Right atrium auricular region (tissue), 2 donors: ENCODE measurements at places on chromosomes 5 and 9.
A peak's percentile ranks its signal among the peaks of the same experiment; 100 is the strongest.

DNA sequence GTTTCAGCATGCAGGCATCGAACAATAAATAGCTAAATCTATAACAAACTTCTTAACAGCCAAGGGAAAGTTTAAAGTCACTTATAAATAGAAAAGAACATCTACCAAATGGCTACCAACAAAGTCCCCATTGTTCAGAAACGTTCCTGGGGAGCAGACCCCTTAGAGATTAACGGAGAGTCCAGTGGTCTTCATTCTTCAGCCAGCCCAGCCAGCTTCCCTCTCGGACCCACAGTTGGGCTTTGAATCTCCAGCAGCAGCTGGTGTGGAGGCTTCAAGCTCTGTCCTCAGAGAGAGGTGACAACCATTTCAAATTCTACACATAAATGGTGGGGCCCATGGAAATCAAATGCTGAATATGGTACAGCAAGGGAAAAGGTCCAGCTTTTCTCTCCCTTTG lies 11.2 kb downstream of the ENC1 start:
- DNase-seq, result no peak

- DNase-seq, result no peak
These were observed 372.3 kb downstream of the SPOCK1 start for GRCh38 chr5:137126829-137127228.

DNA sequence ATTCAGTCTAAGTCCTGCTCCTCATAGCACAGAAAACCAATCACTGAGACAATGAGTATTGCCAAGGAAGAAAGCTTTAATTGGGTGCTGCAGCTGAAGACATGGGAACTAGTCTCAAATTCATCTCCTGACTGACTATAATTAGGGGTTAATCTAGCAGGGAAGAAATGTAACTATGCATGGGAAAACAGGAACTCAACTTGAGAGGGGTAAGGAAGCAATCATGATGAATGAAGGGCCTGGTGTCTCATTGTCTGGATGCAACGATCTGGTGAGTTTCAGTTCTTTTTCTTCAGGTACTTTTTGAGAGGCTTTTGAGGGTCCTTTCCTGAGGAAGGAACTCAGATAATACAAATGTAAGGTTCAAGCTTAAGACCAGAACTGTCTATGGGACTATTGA lies 24.0 kb upstream of the OCLN start:
- DNase-seq, result no peak

DNA sequence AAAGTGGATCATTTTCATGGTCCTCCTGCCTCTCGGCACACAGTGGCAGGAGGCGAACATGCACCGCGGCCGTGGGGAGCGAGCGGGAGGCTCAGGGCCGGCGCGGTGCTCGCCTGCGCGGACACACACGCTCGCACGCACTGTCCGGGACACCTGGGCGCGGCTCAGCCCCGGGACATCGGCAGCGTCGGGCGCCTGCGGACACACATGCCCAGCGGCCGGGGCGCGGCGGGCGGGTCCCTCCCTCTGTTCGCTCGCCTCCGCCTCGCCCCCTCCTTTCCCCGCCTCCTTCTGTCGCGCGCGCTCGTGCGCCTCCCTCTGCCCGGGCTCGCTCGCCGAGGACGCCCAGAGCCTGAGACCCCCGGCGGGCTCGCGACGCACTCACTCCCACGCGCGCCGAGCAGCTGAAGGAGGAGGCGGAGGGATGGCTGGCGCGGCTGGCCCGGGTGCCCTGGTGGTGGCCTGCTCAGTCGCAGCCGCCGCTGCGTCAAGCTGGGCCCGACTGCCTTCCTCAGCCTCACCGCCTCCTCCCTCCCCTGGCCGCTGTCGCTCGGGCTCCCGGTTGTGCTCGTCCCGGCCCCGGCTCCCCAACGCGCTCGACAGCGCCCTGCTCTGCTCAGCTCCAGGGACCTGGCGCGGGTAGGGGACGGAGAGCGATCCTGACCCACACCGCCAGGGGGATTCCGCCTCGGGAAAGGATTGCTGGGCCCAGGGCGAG lies at the start of gene FRMD3:
TSS of gene FRMD3 (minus strand) at position 230 of the 718 bp plus-strand sequence. CDS start at position 60, 170 bp downstream.
- DNase-seq, result peak; percentile 73

DNA sequence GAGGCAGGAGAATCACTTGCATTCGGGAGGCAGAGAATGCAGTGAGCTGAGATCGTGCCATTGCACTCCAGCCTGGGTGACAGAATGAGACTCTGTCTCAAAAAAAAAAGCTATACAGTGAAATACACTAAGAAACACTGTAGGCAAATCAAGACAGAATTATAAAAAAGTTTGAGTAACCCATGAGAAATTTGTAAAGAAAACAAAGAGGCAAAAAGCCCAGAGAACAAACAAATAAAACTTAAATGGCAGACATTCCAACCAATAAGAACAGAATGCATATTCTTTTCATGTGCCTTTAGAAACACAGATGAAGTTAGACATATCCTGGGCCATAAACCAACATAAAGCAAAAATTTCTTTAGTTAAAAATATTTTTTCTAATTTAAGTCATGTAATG lies 30.6 kb downstream of the ZNF169 start:
- no peak for DNase-seq

GRCh38 chr5:136026636-136027035 lies 2.2 kb upstream of the TGFBI start:
- DNase-seq, result no peak

GRCh38 chr5:435961-436640 lies 6.9 kb upstream of the EXOC3 start:
- DNase-seq, result no peak

DNA sequence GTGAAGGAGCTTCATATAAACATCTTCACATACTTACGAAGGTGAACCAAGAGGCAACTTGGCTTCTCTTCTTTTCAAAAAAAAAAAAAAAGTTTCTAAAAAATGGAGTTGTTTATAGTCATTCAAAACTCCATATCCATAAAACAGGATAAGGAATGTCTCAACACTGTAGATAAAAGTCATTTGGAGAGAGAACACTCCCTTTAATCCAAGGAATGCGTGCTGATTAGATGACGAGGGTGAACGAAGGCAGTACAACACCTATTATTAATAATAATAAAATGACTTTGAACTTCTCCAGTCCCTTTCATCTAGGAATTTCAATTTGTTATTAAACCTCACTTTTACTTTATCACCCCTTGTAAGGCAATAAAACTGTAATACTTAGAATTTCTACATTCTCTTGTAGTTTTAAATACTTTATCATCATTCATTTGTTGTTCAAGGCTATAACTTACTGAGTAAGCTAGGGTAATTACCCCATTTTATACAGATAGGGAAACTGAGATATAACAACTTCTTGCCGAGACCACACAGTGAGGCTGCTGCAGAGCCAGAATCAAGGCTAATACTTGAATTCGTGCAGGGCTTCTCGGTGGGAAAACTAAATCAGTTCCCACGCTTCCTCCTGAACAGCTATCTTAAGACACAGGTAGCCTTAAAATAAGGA lies 377.1 kb downstream of the EFNA5 start:
- DNase-seq, result no peak

GRCh38 chr9:70420441-70421271 lies 6.2 kb upstream of the KLF9 start:
- peak; percentile 97 for DNase-seq

- DNase-seq, result no peak
These were observed 64.6 kb downstream of the ENC1 start for GRCh38 chr5:74575741-74576538.

GRCh38 chr5:17258431-17258830 lies 41.0 kb downstream of the BASP1 start:
- DNase-seq, result no peak

GRCh38 chr9:2621722-2622460 lies at the start of gene VLDLR:
TSS of gene VLDLR (plus strand) at chr9:2621787. CDS start at chr9:2622190, 403 bp downstream.
- DNase-seq, result no peak

DNA sequence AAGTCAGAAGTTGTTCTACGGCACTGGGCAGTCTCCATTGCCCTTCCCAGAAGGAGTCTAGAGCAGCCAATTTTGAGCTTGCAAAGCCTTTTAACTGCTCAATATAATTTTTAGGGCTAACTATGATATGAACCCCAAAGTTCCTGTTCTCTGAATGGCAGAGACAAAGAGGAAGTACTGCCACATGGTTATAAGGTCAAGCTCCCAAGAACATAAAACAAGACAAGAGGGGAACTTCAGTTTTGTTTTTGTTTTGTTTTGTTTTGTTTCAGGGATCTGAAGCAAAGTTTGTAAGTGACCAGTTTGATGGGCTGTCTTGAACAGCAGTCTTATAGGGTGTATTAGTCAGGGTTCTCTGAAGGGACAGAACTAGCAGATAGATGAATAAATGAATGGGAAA lies 11.9 kb upstream of the SMC2 start:
- no peak for DNase-seq

GRCh38 chr5:73451224-73452130 lies 2.9 kb upstream of the FOXD1 start:
- no peak for DNase-seq

DNA sequence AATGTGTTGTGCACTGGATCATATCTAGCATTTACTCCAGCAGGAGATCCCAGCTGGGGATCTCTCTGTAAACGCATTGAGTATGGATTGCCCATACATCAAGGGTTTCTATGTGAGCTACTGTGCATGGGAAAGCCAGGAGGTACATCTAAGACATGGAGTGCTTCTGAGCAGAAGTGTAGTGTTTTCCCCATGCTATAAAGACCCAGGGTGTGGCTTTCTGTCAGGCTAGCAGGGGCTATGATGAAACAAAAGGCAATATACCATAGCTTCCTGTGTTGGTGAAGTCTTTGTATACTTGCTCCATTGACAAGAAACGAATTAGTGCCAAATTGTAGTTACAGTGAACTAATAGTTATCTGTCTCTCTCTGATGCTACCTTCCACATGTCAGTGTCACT lies 329.3 kb upstream of the TLE4 start:
- no peak for DNase-seq

GRCh38 chr5:148685520-148686134 lies 31.3 kb upstream of the HTR4 start:
- DNase-seq, result no peak

DNA sequence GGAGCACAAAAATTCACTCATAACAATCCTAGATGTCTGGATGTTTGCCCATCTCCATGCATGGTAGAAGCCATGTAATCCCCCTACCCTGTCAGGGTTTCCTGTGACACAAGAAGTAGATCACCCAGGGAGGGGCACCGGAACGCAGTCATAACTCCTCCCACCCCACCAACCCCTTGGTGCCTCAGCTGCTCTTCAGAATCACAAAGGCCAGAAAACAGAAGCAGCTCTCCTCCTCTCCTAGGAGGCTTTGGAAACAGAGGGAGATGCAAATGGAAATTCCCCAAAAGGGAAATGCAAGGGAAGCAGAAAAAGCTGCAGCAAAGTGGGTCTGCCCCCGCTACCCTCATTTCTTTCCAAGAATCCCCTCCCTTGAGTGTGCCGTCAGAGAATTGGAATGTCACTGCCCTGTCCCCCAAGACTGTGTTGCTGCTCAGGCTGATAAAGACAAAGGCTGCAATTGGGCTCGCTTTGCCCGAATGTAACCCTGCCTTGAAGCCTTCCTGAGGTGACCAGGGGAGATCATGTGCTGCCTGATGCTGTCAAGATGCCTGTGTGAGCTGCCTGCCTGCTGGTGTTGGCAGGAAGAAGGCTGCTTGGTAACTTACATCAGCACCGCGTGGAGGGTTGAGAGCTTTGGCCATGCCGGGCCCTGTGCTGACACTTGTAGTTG lies 65.5 kb upstream of the ABCA1 start:
- DNase-seq, result peak; percentile 97

DNA sequence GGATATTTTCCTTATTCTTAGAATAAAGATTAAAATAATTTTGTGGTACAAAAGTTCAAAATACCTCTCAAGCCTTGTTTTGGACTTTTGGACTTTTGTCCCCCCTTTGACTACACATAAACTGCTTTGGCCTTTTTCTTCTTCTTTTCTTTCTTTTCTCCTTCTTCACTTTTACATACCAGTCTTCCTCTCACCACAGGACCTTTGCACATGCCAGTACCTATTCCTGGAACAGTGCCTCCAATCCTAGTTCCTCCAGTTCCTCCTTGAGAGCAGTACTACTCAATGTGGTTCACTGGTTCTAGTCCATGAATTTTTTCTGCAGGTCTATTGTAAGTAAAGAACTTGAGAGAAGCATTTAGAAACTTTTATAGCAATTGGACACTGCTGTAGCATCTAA lies 136.5 kb downstream of the STK32A start:
- DNase-seq, result no peak

- no peak for DNase-seq
These were observed 5.6 kb upstream of the GPR151 start for GRCh38 chr5:146521403-146522106.

- no peak for DNase-seq
These were observed 8.8 kb downstream of the VDAC1 start for GRCh38 chr5:133995883-133996563.
